ENCODE measurements at places on chromosomes 5 and 9.
A peak's percentile ranks its signal among the peaks of the same experiment; 100 is the strongest.

GRCh38 chr9:130664251-130665028 is at the start of gene PRDM12:
TSS of gene PRDM12 (plus strand) at chr9:130664594. CDS start at chr9:130664654, 60 bp downstream.
- DNase-seq: no peak

- DNase-seq: no peak
Measured at GRCh38 chr5:142082182-142082781, 26.3 kb upstream of the NDFIP1 start.

GRCh38 chr5:34483442-34484033 is 172.6 kb upstream of the RAI14 start:
- no peak for DNase-seq

DNA sequence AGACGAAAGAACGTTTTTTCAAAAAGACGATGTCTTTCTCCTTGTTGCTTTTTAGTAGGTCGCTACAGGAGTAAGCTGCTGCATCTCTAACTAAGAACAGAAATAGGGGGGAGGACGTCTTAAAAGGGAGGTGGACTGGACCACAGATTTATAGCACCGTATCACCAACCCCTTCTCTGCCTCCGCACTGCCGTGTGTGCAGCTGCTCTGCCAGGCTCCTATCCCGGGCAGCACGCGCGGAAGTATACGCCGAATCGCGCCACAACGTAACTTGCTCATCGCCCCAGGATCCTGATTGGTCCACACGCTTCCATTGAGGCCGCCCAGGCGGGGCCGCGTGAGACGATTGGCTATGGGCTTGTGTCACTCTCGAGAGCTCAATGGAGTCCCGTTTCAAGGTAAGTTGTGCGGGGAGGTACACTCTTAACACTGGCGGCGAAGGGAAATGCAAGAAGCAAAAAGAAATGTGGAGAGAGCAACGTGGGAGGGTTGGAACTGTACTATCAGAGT is at the start of gene ELAVL2:
Gene ELAVL2, minus strand, starts transcription at position 121 of the 510 bp plus-strand sequence. CDS start 64,006 bp downstream, outside the sequence.
- DNase-seq: peak; percentile 93

DNA sequence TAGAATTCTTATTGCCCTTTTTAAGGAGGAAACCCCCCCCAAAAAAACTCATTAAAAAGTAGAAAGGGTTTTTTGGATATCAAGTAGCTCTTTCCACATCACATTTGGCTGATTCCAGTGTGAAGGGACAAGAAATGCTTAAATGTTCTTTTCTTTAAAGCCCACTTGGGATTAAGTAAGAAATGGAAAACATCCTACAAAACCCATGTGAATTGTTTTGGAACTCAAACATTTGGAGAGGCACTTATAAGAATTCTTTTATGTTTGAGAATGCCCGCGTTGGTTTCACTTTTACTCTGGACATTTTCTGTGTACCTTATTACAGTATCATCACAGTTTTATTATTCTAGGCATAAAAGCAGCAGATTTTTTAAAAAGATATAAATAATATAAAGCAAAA is 301.1 kb upstream of the ACTBL2 start:
- DNase-seq: no peak

DNA sequence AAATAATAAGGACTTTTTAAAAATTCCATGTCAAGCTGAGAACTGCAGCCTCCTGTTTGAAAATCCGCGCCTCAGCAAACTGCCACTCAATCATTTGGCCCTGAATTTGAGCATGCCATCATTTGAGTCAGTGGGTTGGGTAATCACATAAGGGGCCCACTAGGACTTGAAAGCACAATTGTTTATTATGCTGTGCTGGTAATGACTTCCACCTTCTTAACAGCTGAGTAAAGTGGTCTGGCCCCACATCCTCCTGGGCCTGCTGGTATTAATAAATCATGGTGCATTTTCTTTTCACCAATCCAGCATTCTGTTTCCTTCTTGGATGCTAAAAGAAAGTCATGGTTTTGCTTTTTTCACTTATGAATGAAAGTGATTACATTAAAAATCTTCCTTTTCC is 103.0 kb upstream of the CTSL start:
- no peak for DNase-seq

DNA sequence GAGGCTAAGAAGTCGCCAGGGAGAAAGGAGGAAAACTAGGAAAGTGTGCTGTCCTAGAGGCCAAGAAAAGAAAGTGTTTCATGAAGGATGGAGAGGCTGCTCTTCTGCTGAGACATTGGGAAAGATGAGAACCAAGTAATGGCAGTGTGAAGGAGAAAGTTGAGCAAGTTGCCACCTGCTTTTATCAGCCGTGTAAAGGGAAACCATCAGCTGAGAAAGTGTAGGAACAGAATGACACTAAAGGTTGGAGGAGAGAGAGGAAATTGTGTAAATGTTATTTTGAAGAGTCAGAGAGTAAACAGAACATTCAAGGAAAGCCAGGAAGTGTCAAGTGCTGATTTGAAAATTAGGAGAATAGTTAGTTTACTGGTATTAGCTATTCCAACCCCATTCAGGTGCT is 125.0 kb downstream of the CEMIP2 start:
- no peak for DNase-seq

DNA sequence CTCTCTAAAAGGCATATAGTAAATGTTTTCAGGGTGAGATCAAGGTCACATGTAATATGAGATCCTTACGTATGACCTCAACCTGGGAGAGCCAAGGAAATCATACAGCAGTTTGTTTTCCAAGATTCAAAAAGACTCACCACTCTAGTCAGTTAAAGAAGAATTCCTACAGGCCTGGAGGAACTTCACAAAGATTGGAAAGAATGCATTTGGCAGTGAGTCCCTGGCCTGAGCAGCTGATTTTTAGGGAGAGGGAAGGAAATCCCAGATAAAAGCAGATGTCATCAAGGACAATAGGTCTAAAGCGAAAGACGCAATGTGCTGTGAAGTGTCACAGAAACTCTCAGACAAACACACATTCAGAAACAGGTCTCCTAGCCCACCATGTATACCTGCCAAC is 424.0 kb upstream of the ZNF462 start:
- DNase-seq: no peak

- no peak for DNase-seq
Measured at GRCh38 chr5:50663636-50664035, 2.8 kb upstream of the PARP8 start.

- DNase-seq: no peak
Measured at GRCh38 chr5:172140120-172140519, 47.9 kb downstream of the STK10 start.

- DNase-seq: no peak
Measured at GRCh38 chr5:159257629-159258283, 5.3 kb upstream of the UBLCP1 start.

GRCh38 chr5:95283761-95284571 is 928 bp downstream of the MCTP1 start:
- peak; percentile 33 for DNase-seq

- DNase-seq: no peak
Measured at GRCh38 chr5:159514229-159514810, 184.0 kb upstream of the IL12B start.

DNA sequence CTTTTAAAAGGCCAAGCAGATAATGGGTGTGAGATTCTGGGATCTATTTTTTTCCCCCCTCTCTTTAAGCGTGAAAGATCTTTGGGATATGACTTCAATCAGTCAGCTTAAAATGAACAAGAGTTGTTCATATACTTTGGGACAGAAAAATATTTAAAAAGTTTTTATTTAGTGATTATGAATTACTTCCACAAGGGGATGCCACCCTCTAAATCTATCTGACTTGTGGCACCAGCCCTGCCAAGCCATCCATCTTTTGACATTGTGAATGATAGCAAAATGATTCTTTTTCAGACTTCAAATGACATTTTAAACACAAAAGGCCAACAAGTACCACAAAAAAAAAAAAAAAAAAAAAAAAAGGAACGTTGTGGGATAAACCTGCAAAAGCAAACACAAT is 111.0 kb upstream of the HMHB1 start:
- DNase-seq: no peak

DNA sequence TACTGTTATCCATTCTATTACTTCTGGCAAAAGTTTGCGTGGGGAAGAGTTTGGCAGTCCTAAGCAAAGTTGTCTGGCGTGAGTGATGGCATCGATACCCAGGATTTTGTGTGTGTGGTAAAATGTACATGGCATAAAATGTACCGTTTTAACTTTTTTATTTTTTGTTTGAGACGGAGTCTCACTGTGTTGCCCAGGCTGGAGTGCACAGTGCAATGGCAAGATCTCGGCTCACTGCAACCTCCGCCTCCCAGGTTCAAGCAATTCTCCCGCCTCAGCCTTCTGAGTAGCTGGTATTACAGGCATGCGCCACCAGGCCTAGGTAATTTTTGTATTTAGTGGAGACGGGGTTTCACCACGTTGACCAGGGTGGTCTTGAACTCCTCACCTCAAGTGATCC is 55.4 kb upstream of the TJP2 start:
- DNase-seq: no peak

DNA sequence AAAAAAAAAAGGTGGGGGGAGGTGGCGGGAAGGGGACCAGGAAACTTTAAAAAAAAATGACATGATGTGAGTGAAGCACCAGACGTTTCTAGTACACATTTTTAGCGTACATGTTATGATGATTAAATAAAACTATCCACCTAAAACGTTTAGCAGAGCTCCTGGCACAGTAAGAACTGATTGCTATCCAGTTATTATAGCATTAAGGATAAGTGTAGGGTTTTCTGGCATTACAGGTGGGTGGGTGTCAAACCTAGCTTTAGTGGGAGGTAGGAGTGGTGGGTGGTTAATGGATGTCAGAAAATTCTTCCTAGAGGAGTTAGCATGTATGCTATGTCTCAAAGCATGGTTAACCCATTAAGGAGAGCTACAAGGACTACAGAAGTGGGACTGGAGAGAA is 2329.5 kb downstream of the MAT2B start:
- DNase-seq: no peak

- DNase-seq: no peak
Measured at GRCh38 chr9:131727184-131727759, 12.6 kb downstream of the RAPGEF1 start.

GRCh38 chr9:72949918-72950325 is 2.9 kb downstream of the ALDH1A1 start:
- DNase-seq: no peak

DNA sequence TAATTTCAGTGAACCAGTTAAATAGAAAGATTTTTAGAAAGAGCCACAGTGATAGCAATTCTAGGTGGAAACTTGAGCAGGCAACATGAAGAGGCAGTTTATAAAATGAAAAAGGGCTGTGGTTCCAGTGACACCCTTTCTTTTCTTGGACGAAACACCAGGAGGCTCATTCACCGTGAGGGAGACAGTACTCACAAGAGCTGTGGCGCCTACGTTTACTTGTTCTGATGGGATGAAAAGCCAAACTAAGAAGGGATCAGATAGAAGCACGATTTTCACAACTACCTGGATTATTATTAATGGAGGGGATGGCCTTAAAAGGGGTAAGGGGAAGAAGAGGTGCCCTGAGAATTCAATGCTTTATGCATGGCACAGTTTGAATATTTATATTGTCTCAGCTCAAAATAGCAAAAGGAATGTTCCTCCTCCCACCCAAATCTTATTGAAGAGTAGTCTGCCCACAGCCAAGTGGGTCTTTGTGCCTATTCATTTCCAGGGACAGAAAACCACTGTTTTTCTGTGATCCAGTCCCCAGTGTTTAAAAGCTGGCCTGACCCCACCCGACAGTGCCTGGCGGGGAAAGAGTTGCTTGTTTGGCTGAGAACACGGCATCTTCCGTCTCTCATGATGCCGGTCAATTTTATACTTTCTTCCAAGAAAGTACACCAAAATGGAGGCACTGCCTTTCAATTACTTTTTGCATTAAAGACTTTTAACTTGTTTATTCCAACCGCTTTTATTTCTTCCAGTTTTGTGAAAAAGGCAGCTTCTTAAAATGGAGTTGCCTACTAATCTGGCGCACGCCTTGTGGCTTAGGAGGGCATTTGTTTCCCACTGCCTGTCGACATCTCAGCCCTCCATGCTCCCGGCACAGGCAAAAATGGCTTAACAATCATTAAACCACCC is 51.9 kb downstream of the HABP4 start:
- no peak for DNase-seq

DNA sequence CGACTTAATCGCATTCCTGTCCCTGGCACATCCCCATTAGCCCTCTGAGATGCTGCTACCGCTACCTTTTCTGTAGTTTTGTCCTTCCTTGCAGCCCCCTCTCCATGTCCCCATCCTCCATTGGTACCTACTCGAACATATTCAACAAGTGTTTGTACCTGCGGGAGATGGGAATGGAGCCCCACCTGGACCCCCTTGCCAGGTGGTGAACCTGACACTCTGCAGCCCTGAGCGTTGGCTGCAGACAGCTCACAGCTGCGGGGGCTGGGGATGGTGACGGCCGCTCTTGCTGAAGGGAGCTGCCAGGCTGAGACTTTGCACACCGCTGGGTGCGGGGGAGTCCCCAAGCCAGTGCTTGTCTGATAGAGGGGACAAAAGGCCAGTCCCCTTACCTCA is 96.3 kb upstream of the DAP start:
- DNase-seq: no peak

GRCh38 chr5:83608122-83608521 is 112.5 kb downstream of the HAPLN1 start:
- peak; percentile 25 for DNase-seq

- no peak for DNase-seq
Measured at GRCh38 chr5:174427304-174427703, 297.1 kb upstream of the MSX2 start.

DNA sequence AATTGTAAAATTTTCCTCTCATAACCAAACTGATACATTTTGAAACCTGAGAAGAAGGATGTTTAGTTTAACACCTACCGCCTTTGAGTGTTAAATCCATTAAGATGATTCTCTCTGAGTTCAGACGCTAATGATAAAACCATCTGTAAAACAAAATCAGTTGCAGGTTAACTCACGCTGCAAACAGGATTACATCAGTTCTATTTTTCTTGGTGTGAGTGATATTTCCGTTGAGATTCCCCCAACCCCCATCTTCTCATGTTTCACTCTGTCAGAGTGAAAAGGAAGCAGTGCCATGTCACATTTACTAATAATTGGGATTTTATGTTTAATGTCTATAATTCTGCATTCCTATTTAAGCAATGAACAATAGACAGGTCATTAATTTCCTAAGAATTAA is 146.5 kb downstream of the FANCC start:
- DNase-seq: no peak

DNA sequence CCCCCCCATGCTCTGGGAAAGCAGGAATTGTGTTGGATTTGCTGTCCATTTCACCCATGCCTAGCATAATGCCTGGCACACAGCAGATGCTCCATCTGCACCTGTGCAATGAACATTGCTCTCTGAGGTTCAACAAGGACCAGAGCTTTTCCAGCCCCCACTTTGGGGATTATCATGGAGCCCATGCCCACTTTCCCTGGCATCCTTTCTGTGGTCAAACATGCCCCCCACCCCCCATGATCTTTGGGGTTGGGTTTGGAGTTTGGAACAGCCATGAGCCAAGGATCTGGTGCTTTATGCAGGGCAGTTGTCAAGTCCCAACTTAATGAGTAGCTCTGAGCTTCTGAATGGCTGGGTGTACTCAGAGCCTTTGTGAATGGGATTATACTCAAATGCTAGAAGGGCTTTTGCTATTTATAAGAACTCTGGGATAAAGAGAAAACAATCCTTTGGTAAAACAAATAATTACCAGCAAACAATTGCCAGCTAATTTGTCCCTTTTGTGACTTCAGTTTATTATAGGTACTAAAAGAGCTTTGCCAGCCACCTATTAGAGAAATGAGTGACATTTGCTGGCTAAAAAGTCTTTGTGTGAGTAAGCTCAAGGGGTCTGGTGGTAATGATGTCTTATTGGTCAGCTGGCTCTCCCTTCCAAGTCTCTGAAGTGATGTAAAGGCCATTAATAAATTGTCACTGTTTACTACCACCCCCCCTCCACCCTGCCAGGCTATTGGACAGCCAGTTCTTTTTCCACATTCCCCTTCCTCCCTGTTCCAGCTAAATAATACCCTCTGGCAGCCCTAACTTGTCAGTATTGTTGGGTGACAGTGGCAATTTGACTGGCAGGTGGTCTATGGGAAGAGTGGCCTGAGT is 182.3 kb downstream of the MACROH2A1 start:
- no peak for DNase-seq
